ENCODE measurements at places on chromosomes 6 and 20.

DNA sequence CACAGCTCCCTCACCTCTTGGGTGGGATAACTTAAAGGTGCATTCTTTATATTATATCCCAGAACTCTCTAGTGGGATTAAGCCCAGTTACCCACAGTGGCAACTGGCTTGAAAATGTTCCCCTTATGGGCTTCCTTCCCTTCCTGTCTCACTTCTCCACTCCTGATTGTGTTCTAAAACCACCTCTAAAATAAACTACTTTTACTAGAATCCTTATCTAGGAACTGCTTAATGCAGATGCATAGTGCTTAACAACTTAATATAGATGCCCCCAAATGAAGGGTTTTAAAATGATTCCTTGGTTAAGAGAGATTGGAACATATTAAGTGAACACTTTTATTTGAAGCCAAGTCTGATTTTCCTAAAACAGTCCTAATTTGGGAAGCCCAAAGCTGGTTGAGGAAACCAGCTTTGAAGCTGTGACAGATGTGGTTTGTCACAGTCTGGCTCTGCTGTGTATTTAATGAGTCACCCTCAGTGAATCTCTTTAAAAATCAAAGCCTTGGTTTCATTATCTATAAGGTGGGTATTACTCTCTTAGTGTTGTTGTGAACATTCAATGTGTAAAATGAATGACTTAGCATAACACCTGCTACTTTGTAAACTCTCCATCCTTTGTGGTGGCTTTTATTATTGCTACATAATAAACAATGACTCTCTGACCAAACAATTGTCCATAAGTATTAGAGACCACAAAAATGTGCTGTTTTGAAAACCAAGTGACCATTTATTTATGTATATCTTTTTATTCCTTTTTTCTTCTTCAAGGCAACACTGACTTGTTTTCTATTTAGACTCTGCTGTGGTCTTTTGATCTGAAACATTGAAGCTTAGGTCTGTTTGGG, 24.4 kb downstream of the PLCB1 start:
- DNase-seq: no peak

DNA sequence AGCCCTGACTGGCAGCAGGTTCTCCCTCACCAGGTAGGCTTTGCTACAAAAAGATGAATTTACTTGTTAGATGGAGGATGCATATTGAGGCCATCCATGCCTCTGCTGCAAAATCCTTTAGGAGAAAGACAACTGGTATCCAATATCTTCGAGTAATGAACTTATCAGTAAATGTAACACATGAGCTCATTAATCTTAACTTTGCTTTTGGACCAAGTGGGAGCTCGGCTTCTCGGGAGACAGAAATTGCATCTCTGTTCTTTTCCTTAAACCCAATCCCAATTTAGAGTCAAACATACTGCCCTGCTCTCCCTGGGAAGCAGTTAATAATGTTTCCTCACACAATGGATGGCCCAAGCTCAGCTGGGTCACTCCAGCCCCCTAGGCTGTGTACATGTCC, 330.5 kb downstream of the ZFAND3 start:
- no peak for DNase-seq

GRCh38 chr20:62557999-62558408, 82.2 kb upstream of the GATA5 start:
- no peak for DNase-seq

GRCh38 chr6:95501032-95501904, 76.1 kb upstream of the MANEA start:
- no peak for DNase-seq

- DNase-seq: no peak
These were observed 111.5 kb downstream of the LCA5 start for GRCh38 chr6:79425589-79426311.

DNA sequence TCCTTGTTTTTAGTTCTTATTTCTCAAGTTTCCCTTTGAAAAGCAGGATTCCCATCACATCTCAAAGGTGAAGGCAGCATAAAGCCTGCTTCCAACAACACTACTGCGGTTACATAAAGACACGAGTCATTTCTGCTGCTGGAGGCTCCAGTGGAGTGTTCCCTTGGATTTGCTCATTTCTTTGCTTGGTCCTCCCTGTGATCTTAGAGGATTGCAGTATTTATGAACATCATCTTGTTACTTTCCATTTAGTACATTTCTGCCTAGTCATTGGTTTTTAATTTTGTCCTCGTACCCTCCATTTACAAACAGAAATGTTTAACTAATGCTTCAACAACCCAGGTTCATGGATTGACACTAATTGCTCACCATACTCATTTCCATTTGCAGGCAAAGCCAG, 298.8 kb downstream of the ZNF217 start:
- no peak for DNase-seq

DNA sequence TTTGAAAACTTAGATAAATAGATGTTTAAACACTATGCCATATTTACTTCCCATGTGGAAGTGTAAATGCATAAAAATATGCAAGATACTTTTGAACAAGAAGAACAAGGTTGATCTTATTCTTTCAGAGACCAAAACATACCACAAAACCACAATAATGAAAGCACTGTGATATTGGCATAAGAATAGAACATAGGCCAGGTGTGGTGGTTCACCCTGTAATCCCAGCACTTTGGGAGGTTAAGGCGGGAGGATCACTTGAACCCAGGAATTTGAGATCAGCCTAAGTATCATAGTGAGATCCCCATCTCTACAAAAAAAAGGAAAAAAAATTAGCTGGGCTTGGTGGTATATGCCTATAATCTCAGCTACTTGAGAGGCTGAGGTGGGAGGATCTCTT, 66.5 kb downstream of the KCNS1 start:
- no peak for DNase-seq

- no peak for DNase-seq
These were observed 64.5 kb upstream of the TNFAIP3 start for GRCh38 chr6:137802408-137803182.

DNA sequence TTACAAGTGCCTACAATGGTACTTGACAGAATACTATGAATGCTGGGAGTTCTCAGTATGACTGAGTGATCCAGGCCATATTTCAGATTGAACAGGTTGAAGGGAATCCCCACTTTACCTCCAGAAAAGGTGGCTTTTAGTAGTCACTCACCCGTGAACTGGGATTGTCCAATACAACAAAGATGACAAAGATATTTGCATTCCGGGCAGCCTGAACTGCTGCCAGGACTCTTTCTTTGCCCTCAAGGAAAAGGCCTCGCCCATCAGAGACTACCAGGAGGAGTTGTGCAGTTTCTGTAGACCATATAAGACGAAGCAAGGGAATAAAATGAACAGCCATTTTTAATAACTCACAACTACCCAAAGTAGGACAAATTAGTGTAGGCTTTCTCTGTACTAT, 6.3 kb upstream of the LYRM2 start:
- DNase-seq: no peak

DNA sequence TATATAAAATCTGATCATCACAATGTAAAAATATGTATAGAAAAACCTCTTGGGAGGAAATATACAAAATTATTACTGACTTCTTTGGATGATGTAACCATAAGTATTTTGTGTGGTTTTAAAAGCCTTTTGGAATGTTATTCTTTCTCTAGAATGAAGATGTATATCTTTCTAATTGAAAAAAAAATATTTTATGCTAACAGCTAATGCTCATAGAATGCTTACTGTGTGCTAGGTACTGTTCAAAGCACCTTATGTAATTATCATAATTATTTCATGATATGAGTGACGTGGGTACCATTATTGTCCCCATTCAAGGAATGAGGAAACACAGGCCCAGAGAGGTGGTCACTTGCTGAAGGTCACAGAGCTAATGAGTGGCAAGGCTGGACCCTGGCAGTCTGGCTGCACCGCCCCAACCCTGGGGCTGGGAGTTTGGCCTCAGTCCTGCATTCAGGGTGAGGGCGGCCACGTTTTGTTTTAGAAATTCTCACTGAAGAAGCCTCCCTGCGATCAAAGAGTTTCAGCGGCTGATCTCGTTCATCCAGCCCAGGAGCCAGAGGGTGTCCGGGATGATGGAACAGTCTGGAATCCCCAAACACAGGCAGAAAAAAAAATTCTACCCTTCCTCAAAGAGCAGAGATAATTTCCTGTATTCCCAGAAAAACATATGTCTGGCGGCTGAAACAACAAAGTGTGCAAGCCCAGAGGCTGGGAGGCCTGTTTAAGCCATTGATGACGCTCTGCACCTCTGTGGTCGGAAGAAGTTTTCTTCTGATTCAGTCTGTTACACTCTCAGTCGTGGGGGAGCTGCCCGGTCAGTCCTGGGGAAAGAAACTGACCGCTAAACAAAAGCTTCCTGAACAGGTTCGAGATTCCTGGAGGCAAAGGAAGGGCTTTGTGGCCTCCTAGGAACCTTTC, 37.3 kb downstream of the TFEB start:
- DNase-seq: no peak

DNA sequence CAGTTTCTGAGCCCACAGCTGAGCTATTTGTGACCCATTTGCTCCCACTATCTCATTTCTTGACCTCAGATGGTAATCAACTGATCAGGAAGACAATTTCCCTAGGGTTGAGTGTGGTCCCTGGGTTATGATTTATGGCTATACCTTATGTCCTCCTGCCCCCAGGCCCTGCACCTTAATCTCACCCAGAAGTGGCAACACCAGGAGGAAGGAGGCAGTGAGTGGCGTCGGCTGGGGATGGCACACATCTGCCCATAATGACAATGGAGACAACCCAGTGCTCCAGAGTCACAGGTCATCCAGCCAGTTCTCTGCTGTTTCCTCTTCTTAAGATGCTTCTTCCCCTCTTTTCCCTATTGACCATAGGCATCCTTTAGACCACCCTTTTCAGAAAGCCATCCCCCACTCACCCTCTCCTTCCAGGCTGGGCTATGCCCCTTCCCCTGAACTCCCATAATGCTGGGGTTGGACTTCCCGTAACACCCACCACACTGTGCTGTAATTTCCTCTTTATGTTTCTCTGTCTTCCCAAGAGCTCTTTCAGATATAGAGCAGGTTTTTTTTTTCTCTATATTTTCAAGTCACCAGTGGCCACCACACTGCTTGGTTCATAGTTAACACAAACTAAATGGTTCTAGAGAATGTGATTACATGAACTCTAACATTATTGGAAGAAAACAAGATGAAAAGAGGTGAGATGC, 8.0 kb downstream of the TRIM10 start:
- DNase-seq: no peak

- DNase-seq: no peak
These were observed 599 bp upstream of the PSORS1C1 start for GRCh38 chr6:31113861-31114540.

- DNase-seq: no peak
These were observed 396.8 kb upstream of the HS3ST5 start for GRCh38 chr6:114739656-114740055.

GRCh38 chr6:98324446-98324845, 509.9 kb upstream of the POU3F2 start:
- DNase-seq: no peak

- no peak for DNase-seq
These were observed 338.2 kb downstream of the CDH4 start for GRCh38 chr20:61590236-61590635.

DNA sequence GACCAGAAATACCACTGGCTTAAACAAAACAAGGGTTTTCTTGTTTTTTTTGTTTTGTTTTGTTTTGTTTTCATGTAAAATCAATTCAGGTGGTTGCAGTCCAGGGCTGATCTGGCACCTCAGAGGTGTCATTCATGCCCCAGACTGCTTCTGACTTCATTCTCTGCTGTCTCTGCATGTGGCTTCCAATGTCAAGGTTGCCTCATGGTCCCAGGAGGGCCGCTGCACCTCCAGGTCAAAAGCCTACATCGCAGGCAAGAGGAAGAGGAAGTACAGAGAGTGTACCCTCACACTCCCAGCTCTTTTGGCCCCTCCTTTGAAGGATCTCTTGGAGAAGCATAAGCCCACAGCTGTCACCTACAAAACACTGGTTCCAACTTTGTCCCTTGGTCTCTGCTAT, 1.4 kb upstream of the BTN3A1 start:
- DNase-seq: no peak

GRCh38 chr20:62752181-62752670, 43.6 kb downstream of the NTSR1 start:
- no peak for DNase-seq

Measured in T-helper 1 cell (primary cell).